ENCODE measurements at places on chromosomes 3 and 15.
A peak's percentile ranks its signal among the peaks of the same experiment; 100 is the strongest.

- DNase-seq, result peak; percentile 82
These were observed 10.7 kb upstream of the SPTBN5 start for GRCh38 chr15:41904541-41905005.

DNA sequence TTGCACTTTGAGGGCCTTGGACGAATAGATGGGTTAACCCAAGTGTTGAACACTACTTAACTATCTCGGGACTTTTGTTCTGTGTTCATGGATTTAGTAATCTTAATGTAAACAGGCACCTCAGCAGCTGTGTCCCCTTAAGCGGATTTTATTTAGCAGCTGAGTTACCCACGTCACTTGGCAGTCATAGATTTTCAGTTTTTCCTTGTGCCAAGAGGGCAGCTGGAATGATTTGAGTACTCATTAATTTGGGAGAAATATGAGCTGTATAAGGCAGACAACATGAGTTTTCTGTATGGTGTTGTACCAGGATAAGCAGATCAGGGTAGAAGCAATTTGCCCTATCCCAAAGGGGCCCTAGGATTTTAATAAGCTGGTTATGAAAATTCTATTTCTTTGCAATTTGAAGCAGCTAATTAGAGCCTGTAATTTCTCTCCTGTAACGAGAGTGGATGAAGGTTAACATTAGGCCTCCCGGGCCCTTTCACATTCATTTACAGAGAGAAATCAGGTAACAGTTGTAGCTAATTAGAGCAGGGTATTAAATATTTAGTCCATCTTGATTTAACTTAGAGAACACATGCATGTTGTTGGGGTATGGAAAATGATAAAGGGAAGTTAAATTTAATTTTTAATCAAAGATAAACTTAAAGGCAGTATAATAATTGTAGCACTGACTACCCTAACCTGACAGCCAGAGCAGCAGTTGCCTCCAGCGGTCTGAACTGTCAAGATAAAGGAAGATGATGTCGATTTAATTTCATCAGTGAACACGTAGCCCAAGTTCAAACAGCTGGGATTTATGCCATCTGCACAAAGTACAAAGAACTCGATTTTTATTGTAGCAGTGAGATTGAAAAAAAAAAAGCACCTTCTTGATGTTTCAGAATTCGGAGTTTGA lies 194.5 kb downstream of the LRTM1 start:
- DNase-seq, result no peak

- no peak for DNase-seq
These were observed 34.5 kb downstream of the IL17RD start for GRCh38 chr3:57130571-57131209.

GRCh38 chr3:193874997-193875593 lies 260.9 kb upstream of the HES1 start:
- DNase-seq, result no peak

DNA sequence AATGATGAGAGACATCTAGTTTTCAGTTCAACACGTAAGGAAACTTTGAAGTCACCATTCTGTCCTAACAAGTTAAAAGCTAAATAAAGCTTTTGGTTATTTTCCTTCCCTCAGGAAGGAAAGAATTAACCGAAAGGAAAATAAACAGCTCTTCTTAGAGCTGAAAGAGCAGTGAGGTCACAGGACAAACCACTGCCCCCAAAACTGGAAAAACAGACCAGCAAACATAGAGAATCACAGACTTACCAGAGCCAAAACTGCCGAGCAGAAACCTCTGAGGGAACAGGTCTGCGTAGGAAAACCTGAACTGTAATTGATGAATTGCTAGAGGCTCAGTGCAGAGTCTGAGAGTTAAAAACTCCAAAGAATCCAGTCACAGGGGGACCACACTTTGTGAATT lies 14.7 kb downstream of the USP50 start:
- no peak for DNase-seq

- DNase-seq, result no peak
These were observed 11.9 kb upstream of the TM4SF4 start for GRCh38 chr3:149462581-149463011.

GRCh38 chr3:185411133-185411532 lies 48.2 kb downstream of the MAP3K13 start:
- DNase-seq, result no peak

DNA sequence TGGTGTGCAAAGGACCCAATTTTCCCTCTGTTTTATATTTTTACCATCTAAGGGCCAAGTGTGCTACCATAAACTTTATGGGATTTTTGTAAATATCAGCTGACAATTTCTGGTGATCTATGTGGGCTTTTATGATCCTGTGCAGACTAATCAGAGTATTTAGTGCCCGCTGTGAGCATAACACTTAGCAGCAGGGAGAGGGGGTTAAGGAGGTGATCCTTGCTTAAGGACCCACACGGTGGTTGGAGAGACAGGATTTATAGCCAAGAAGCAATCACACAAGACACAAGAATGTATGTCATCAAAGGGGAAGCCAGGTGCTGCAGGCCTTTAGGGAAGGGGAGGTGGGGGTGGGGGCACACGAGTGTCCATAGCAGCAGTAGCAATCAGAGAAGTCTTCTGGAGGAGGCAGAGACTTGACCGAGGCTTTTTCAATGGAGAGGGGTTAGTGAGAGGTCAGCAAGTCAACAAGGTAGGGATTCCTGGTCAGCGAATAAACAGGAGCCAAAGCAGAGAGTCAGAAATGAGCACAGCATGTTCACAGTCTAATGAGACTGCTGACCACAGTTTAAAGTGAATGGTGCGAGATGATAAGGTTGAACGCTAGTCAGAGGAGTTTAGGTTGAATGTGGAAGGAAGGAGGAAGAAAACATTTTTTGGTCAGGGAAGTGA lies 4.5 kb upstream of the CACNA1D start:
- no peak for DNase-seq

- no peak for DNase-seq
These were observed 230.3 kb downstream of the SCAPER start for GRCh38 chr15:76674883-76675282.

- no peak for DNase-seq
These were observed 261.9 kb upstream of the ICE2 start for GRCh38 chr15:60740787-60741354.

GRCh38 chr3:195131176-195131575 lies 139.8 kb downstream of the XXYLT1 start:
- no peak for DNase-seq

GRCh38 chr3:158381262-158381868 lies 189.6 kb upstream of the MLF1 start:
- no peak for DNase-seq

GRCh38 chr15:64105113-64105704 lies 9.4 kb downstream of the SNX1 start:
- no peak for DNase-seq

DNA sequence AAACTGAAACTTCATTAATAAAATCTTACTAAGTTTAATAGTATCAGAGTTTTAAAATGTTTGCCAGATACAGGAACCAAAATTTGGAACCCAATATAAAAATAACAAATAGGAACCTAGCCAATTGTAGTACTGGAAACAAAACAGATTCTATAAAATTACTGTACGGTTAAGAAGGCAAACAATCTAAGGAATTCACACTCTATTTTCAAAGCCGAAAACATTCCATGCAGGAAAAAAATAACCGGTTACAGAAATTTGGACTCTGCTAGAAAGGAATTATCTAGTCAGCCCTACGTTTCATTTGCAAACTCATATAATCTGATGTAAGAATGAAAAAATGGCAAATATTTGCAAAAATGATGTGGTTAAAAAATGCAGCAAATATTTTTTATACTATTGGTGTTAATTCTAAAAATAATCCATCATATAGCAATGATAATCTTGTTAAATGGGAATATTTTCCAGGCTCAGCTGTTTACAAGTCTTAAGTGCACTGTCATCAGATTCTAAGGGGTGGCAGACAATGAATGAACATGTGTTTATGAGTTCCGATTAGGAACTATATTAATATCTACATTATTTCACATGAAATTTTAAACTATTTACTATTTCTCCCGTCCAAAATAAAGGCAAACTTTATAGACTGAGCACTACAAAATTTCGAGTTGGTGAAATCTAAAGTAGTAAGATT lies 58.1 kb downstream of the DCBLD2 start:
- DNase-seq, result no peak

- DNase-seq, result no peak
These were observed 31.5 kb downstream of the UBE2E1 start for GRCh38 chr3:23837286-23837685.

All from CD8-positive, alpha-beta T cell (primary cell).